ENCODE measurements at places on chromosomes 6 and 20.

GRCh38 chr6:84344005-84344404 is 116.6 kb upstream of the CEP162 start:
- no peak for DNase-seq

DNA sequence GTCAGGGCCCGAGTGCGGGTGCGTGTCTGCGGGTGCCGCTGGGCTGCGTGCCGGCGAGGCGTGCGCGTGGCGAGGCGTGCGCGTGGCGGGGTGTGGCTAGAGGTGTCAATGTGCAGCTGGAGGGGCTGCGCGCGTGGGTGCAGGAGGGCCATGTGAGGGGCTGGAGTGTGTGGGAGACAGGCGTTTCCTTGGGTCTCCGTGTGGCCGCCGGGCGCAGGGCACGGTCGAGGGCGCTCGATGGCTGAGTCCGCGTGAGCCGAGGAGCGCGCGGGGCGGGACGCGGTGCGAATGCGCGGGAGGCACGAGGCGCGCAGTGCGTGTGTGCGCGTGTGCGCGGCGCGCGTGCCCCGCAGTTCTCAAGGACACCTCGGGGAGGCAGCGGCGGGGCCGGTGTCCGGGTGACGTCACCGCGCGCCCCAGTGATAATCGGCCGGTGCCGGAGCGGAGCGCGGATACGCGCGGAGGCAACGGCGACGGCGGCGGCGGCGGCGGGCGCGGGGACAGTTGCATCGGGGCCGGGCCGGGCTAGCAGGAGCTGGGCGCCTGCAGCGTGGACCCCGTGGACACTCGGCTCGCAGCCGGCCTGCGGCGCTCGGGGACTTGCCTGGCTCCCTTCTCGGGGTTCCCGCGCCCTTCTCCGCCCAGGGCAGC is 38.7 kb downstream of the YTHDF1 start:
- no peak for DNase-seq

DNA sequence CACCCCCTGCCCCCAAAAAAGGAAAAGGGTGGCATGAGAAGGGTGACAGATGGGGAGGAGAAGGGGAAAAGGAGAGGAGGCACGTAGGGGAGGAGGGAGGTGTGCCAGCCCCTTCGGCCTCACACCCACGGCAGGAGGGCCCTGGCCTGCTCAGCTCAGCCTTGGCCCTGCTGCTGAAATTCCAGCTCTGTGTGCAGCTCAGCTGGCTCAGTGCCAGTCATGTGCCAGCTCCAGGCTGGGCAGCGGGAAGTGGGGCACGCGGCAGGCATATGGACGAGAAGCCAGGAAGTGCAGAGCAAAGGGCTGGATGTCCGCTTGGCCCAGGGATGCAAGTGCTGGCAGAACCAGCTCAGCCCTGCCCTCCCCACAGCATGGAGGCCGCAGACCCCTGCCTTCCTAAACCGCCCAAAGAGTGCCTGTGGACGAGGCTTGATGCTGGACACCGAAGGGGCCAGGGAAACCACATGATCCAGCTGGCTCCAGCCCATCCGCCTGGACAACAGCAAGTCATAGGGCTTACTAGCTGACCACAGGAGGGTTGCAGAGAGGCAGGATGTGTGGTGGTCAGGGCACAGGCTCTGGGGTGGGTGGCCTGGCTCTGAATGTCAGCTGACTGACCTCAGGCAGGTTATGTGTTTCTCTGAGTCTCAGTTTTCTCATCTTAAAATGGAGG is 60.2 kb downstream of the NOL4L start:
- peak; percentile 60 for DNase-seq

DNA sequence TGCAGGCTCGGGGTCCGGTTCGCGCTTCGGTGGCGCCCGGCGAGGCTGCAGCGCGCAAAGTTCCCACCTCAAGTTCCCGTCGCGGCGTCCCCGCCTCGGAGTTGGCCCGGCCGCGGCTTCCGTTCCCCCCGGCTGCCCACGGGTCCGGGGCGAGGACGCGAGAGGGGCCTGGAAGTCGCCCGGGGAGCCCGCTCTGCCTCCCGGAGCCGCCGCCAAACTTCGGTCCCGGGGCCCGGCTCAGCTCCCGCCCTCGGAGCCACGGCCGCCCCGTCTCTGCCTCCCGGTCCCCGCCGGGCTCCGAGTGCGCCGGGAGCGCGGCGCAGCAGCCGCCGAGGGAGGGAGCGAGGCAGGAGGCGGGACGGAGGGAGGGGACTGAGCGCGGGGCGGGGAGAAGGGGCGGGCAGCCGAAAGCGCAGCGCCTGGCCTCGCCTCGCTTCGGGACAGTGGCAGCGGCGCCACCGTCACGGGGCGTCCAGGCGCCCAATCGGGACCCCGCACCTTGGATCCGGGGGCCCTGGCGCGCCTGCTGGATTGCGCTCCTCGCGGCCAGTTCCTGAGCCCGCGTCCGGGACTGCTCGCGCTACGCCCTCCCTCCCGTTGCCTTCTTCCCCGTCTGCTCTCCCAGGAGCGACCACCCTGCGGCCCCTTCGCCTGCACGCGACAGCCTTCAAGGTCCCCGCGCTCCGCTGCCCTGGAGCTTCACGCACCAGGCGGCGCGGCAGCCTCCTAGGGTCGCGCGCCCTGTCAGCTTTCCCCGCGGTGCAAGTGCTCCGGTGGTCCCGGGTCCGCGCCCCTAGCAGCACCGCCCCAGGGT is at the start of gene KCNG1:
TSS of gene KCNG1 (minus strand) at position 305 of the 814 bp plus-strand sequence. CDS start 12,769 bp downstream, outside the sequence.
- peak; percentile 59 for DNase-seq

DNA sequence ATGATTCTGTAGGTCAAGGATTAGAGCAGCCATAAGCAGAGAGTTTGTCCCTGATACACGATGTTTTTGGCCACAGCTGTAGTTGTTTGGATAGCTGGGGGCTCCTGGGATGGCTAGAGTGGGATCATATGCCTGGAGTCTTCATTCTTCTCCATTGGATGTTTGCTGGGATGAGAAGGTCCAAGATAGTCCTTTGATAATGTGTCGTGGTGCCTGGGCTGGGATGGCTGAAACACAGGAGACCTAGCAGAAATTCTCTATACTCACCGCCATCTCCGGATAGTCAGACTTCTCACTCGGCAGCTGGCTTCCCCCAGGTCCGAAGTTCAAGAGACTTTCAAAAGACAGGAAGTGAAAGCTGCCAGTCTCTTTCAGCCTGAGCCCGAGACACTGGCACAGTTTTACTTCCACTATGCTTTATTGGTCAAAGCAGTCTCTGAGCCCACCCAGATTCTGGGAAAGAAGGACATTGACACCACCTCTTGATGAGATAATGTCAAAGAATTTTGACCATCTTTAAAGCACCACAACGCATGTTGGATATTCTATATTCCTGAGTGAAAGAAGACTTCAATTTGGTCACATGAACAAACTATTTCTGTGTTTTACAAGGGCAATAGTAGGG is 16.0 kb downstream of the MARCKS start:
- DNase-seq = no peak

DNA sequence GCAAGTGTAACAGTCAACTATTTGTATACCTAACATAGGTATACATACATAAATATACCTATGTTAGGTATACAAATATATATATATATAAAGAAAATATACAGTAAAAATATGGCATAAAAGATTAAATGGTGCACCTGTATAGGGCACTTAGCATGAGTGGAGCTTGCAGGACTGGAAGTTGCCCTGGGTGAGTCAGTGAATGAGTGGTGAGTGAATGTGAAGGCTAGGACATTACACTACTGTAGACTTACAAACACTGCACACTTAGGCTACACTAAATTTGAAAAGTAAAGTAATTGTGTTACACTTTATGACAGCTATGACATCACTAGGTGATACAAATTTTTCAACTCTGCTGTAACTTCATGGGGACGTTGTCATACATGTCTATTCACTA is 65.6 kb downstream of the CDC5L start:
- DNase-seq = no peak

- DNase-seq = no peak
Measured at GRCh38 chr20:46575937-46576461, 25.5 kb upstream of the OCSTAMP start.

DNA sequence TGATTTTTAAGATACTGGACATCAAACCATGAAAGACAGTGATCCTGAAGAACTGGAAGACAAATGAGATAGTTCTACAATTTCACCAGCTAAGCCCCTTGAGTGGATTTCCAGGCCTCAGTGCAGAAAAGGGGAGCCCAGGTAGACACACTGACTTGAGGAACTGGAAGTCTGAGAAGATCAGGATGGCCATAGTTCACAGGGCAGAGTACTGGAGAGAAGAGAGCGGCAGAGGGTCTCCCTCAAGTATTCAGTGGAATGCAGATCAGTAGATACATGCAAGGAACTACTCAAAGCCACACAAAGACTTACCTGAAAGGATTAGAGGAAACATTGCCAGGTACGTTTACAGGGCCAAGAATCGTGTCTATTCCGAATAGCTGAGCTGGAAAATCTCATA is 224.3 kb downstream of the LRFN2 start:
- DNase-seq = no peak

- no peak for DNase-seq
Measured at GRCh38 chr20:59004493-59004762, 2.6 kb downstream of the CTSZ start.

- no peak for DNase-seq
Measured at GRCh38 chr6:3592371-3592941, 135.6 kb upstream of the SLC22A23 start.

DNA sequence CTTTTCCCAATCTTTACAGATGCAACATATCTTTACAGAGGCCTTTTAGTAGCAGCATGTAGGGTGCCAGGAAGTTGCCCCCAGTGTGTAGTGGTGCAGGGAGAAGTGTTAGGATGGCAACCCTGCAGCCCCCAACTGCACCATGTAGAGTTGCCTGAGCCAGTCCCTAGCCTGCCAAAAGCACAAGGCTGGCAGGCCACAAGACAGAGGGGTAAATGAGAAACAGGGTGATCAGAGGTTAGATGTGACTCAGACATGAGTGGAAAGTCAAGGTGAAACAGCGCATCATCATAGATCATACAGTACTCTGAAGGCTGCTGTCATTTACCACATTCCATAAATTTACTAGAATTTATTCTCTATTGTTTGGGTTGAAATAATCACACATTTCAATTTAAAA is 467.5 kb downstream of the PRKN start:
- no peak for DNase-seq

DNA sequence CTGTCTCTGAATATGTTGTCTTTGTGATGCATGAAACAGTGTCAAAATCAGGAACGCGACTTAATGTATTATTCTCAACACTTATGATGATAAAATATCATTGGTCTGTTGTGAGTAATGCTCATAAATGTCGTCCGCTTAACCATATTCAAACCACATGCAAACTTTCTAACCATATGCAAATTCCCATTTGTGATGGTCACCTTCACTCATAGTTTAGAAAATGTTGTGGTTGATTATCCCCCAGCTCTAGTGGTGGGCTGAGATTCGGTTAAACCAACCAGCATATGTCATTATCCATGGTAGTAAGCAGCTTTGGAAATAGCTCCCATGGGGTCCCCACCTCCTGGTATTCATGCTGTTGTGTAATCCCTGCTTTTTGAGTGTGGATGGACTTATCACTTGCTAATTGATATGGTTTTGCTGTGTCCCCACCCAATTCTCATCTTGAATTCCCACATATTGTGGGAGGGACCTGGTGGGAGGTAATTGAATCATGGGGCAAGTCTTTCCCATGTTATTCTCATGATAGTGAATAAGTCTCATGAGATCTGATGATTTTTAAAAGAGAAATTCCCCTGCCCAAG is 360.0 kb upstream of the TSHZ2 start:
- DNase-seq = no peak

Data from left lung (tissue), 14 donors.